COR-L47 (cell line): ENCODE measurements at places on chromosomes 2 and 18.

DNA sequence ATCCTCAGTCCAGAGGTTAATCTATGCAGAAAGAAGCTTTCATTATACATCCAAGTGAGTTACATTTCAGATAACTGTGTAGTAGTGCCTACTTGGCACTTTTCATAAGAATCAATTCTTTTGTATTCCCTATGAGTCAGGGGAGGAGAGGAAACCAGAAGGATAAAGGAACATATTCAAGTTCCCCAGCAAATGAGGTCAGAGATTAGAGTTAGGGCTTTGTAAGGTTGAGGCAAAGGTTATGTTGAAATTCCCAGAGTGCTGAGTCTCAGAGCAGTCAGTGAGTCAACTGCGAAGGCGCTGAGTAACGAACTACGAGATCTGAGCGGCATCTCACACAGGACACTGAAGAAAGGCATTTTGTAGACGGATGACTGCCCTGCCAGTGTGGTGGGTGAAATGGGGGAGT lies 25.1 kb upstream of the ME2 start:
- no peak for DNase-seq

- DNase-seq, result no peak
Measured at GRCh38 chr2:241153616-241154015, 3.3 kb downstream of the PPP1R7 start.

DNA sequence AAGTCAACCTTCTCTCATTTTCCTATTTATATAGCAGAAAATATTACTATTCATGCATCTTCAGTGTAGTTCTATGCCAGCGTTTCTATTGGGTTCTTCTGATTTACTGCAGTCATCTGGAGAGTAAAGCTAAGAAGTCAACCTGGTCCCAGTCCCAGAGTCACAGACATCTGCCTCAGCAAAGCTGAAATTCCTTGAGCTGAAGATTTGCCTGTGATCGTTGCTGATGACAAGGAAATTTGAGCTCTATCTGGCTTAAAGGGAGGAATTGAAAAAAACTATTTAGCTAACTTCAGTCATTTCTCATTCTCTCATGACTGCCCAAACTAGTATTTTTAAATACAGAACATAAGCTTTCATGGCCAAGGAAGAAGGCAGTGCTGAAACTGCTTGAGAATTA lies 45.7 kb downstream of the RND3 start:
- DNase-seq, result no peak

DNA sequence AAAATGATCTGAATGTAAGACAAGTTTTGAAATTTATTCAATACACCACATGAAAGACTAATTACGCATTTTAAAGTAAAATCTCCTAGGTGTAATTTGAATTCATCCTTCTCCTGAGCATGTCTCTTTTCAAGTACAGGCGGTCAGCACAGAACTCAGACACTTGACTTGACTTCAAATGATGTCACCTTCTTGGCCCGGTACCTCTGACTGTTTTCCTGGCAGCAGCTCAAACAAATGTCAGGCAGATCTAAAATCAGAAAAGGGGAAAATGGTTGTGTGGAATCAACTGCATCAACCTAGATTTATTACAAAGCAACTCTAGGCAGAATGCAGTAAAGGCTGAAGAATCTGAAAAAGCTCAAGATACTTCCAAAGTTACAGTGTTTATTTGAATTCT lies 11.4 kb upstream of the PROKR1 start:
- DNase-seq, result no peak

- DNase-seq, result no peak
Measured at GRCh38 chr2:69584127-69584889, 59.2 kb downstream of the AAK1 start.

DNA sequence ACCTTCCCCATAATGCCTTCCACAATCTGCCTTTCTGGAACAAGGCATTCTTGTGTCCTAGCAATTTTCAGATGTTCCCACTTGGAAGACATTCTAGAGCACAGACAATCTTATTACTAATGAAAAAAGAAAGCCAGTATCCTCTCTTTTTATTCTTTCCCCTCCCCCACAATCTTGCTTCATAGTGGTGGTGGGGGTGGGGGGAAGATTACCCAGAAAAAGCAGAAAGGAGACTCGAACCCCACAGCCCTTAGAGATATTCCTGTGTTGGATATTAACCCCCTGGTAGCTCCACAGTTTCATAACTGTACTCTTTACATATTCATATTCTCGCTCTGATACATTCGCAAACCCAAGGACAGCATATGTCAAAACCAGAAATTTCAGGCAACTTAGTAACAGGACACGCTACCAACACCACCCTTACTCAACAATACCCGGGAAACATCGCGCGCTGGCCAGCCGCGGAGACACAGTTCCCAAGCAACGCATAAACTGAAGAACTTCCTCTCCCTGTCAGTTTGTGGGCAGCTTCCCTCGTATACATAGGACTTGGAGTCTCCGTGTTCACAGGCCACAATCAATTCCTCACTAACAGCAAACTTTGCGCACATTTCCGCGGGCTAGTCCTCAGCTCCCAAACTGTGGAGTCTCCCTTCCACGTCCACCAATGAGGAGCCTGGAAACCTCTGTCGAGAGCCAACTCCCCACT lies 793 bp downstream of the NR4A2 start:
- peak; percentile 32 for DNase-seq

- DNase-seq, result no peak
Measured at GRCh38 chr2:128716299-128716721, 397.6 kb upstream of the HS6ST1 start.

GRCh38 chr2:219358170-219359075 lies 25.9 kb upstream of the RESP18 start:
- peak; percentile 40 for DNase-seq

DNA sequence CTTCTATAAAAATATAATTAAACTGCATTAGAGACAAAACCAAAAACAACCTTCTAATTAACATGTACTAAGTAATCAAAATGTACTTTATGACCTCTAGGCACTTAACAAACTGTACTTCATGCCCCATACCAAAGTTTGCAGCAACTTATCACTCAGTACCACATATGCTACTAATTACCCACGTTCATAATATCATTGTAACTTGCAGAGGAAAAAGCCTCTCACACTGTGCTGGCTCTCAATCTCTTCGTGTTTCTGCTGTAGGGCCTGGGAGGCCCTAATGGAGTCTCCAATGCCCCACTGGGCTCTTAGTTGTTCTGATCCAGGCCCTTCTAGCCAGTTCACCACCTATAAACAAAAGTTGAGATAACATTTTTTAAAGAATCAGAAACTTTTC lies 82.1 kb upstream of the CCDC141 start:
- DNase-seq, result no peak

GRCh38 chr18:46311491-46311890 lies 207.3 kb downstream of the HAUS1 start:
- DNase-seq, result no peak

- DNase-seq, result no peak
Measured at GRCh38 chr2:135768863-135769262, 27.2 kb downstream of the UBXN4 start.

- no peak for DNase-seq
Measured at GRCh38 chr2:95359501-95359930, 43.0 kb upstream of the FAHD2A start.

GRCh38 chr2:120079647-120080046 lies 66.8 kb downstream of the EPB41L5 start:
- no peak for DNase-seq

GRCh38 chr2:203662951-203663350 lies 43.5 kb upstream of the CD28 start:
- no peak for DNase-seq

- no peak for DNase-seq
Measured at GRCh38 chr18:36428431-36429029, 131.0 kb downstream of the FHOD3 start.

GRCh38 chr2:36360063-36360462 lies 4.5 kb downstream of the CRIM1 start:
- DNase-seq, result no peak

DNA sequence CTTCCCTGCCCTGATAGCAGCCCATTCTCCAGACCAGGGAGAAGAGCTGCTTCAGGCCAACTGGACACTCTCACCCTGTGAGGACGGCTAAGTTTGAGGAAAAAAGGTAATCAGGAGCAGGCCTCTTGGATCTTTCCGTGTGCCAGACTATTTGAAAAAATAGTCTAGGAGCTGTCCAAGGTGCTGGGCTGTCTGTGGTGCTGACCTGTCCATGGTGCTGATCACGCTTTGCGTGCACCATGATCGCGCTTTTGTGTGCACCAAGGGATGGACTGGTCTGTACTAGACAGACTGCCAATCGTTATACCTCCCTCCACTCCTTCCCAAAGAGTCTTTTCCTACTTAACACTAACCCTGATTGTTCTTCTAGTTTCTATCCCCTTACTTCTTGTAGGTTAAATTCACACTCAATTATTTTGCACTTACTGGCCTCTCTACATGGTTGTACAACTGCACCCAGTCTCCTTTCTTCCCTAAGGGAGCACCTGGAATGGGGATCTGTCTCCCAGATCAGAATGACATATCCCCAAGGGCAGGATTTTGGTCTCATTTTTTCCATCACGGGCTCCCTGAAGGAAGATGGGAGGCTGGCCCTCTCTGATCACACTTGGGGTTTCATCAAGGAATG lies 295.4 kb downstream of the CELF4 start:
- DNase-seq, result no peak

DNA sequence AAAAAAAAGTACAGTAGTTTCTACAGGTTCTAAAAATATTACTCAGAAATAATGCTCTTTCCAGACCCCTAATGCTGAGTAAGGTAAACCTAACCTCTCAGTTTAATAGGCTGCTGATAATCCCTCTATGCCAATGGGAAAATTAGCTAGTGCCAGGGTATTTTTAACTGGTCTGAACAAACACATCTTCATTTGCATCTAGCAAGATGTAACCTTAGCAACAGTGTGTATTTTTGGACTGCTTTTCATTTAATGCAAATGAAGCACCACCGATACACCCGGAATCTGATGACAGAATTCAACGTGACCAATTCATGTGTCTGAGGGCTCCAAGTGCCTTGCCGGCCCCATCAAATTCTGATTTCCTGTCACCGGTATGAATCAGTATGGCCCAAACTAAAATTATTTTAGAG lies 47.4 kb upstream of the CYRIA start:
- DNase-seq, result peak; percentile 55

GRCh38 chr2:239288951-239289511 lies 111.8 kb downstream of the HDAC4 start:
- no peak for DNase-seq

- no peak for DNase-seq
Measured at GRCh38 chr2:201233812-201234662, 26.3 kb upstream of the CASP8 start.

GRCh38 chr2:41928526-41928925 lies 119.3 kb upstream of the PKDCC start:
- no peak for DNase-seq

DNA sequence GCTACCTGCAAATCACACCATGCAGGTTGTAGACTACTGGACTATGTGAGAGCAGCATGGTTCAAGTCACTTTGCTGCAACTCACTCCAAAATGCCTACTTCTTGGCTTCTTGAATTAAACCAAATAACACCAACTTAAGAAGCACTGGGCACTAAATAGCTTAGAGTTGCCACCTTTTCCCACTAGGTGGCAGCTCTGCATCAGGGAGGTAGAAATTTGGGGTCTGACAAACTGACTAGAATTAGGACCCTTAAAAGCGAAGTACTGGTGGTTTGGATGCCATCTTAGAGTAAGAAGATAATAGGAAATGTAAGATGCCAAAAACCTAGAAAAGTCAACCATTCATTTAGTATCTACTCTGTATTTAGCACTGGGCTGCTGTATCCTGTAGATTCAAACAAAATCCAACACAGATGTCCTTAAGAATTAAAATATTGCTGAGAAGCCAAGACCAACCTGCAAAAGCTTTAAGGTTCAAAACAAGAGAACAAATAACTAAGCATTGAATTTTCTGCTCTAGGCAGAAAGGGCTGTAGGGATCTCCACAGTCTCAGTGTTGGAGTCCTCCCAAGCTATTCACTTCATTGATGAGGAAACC lies 65.5 kb downstream of the CCBE1 start:
- peak; percentile 14 for DNase-seq

GRCh38 chr18:57801325-57801724 lies 1.8 kb downstream of the ATP8B1 start:
- no peak for DNase-seq

DNA sequence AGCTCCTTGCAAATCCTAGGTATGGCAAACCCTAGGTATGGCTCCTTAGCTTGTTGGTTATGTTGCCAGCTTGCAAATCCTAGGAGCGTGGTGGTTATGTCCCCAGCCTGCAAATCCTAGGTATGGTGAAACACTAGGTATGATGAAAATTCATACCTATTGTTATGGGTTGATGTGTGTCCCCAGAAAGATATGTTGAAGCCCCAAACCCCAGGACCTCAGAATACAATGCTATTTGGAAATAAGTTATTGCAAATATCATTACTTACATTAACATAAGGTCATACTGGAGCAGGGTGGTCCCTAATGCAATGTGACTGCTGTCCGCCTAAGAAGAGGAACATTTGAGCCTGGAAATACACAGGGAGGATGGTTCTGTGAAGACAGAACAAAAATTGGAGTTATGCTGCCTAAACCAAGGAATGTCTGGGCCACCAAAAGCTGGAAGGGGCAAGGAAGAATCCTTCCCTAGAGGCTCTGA lies 220.8 kb downstream of the MYCN start:
- no peak for DNase-seq

DNA sequence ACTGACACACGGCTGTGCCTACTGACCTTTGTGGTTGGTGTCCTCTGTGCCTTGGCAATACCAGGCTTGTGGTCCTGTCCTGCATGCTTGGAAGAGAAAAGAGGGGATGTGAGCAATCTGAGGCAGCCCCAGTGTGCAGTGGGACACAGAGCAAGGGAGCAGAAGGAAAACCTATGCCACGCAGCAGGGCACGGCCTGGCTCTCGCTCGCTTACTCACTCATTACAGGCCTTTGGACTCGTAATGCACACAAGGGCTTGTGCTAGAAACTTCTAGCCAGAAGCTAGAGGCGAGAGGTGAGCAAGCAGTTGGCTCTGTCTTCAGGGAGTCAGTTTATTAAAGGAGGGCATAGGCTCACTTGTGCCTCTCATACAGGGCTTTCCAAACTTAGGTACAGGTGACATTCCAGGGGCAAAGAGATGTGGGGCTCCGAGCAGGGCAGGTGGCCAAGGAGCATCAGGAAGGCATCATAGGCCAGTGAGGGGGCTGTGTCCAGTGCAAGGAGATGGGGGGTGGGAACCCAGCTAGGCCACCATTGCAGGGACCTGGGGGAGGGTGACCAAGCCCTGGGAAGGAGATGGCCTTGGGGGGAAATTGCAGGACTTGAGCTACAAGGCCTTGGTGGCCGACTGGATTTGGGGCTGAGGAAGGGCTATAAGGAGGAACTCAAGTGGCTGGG lies 100.8 kb downstream of the DYSF start:
- DNase-seq, result no peak

- DNase-seq, result no peak
Measured at GRCh38 chr2:215553946-215554345, 118.1 kb upstream of the FN1 start.
